Mesenteric fat pad (tissue), 1 donor: ENCODE measurements at places on chromosomes 11 and 22.

- no peak for DNase-seq
These were observed 180.6 kb upstream of the ARHGAP20 start for GRCh38 chr11:110892741-110893285.

DNA sequence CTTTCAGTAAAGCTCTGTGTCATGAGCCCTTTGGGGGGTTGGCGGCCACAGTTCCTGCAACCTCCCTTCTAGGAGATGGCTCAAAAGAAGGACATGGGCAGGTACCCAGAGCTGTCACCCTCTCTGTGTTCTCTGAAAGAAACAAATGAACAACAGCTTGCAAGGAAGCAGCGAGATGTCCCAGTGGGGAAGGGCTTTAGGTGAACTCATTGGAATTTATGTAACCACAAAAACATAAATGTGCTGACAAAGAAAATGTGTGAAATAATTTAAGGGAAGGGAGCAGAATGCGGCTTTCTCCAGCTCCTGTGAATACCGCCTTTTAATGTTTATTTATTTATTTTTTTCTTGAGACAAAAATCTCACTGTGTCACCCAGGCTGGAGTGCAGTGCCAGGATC is 3.3 kb downstream of the PARVG start:
- no peak for DNase-seq

- no peak for DNase-seq
These were observed 3.8 kb upstream of the QSER1 start for GRCh38 chr11:32888805-32889204.

DNA sequence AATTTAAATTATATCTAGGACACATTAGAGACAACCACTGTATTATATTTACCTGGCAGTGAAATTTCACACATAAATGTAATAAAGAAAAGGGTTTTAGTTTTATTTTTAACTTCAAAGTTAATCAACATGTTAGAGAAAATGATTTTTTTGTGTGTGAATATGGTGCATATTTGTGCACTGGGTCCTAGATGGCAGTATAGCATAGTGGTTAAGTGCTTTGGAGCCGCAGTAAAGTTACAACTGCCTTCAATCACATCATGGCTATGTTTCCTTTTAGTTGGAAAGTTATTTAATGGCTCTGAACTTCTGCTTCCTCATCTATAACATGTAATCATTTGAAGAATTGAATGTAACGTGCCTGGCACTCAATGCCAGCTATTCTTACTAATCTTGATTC is 108.9 kb upstream of the DDI1 start:
- no peak for DNase-seq

DNA sequence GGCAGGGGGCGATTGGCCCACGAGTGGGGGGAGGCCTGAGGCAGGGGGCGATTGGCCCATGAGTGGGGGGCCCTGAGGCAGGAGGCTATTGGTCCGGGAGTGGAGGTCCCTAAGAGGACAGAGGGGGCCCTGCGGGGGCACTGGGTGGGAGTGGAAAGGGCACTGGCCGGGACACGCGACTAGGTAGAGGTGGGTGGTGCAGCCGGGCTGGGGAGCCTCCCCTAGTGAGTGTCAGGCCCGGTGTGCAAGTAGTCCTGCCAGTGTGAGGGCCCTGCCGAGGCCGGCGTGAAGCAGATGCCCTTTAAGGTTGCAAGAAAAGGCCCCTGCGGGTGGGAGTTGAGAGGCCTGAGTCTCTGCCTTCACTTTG is 909 bp upstream of the BRD1 start:
- no peak for DNase-seq

DNA sequence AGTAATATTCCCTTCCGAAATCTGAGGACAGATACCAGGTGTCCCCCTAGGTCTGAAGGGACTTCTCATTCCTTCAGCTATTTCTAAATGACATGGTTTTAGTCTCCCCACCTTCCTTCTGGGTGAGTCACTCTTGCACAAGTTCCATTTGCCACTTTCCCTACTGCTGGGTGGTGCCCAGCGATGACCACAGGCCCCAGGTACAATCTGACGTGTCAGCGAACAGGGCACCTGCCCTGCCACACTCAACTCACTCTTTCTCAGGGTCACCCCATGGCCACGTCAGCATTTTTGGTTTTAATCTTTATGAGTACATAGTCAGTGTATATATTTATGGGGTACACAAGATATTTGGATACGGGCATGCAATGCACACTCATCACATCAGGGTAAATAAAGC is 17.2 kb downstream of the POU2AF1 start:
- DNase-seq: no peak

- DNase-seq: no peak
These were observed 68.5 kb downstream of the C2CD3 start for GRCh38 chr11:74102321-74102720.

DNA sequence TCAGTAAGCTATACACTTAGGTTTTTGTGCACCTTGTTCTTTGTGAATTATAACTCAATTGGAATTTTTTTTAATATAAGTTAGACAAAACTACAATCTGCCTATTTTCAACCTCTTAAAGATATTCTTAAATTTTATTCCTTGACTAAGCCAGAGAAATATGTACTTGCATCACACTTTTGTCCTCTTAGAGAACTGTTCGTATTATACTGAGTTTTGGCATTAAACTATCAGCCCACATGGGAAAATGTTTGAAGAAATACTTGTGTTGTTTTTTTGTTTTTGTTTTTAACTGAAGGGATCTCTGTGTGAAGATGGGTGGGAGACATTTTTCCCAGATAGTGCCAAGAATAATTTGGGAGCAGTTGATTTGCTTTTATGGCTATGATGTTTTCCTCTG is 25.3 kb downstream of the CEP295 start:
- no peak for DNase-seq

- DNase-seq: peak; percentile 73
These were observed 75.7 kb upstream of the PITPNB start for GRCh38 chr22:27994481-27995331.
